ENCODE measurements at places on chromosomes 1 and 21.

GRCh38 chr1:6223617-6224016 lies 12.1 kb downstream of the ICMT start:
- no peak for DNase-seq

DNA sequence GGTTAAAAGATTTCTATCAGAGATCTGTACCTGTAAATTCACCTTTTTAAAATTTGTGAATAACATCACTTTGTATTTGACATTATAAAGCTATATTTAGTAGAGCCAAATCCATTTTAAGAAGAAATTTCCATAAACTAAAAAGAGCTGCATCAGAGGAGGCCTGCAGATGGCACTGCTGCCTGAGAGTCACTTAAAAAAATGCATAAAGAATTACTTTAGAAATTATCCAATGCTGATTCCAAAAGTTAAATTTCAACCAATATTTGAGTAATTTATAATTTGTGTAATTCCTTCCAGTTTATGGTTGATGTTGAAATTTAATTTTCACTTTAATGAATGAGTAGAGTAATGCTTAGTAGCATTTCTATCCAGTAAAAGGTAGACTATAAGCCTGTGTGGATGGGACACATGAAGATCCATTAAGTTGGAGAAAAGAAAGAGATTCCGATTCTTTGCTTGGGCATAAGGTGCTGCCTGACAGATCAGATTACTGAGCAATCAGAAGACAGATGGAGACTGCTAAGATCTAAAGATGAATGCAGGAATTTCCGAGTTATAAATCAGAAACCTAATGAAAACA lies 20.7 kb upstream of the RPE65 start:
- DNase-seq = peak; percentile 44

- DNase-seq = peak; percentile 57
These were observed 28.2 kb downstream of the BATF3 start for GRCh38 chr1:212671342-212672031.

DNA sequence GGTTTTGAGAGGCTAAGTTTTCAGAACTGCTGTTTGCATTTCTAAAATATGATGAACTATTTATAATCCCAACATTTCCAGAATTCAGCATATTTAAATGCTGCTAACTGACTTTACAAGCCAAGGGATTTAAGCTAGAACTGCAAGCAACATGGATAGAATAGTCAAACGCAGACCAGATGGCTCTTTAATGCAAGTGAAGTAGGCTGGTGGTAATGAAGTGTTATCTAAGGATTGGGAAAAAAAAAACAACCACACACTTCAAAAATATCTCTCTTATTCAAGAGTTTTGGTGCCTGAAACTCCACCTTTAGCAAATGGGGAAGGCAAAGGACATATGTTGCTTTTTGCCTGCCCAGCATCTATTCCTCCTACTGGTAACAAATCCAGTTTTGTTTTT lies 20.9 kb upstream of the SSX2IP start:
- DNase-seq = no peak

GRCh38 chr21:33362044-33362555 lies 37.3 kb downstream of the IFNAR1 start:
- DNase-seq = no peak

GRCh38 chr21:42956824-42957630 lies 17.3 kb upstream of the PKNOX1 start:
- no peak for DNase-seq

DNA sequence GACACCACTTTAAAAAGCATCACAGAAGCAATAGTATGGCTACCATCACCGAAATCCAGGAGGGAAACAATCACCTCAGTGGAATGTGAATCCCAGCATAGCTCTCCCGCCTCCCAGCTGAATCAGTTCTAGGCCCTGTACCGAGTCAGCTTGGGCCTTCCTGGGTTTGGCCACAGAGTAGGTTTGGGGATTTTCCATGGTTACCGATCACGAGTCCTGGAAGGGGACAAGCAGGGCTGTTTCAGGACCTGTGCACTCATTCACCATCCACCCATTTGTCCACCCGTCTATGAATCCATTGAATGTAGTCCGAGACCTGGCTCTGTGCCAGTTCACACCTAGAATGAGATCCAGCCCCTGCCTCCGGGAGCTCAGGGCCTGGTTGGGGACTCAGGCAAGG lies 94.2 kb downstream of the ARHGEF10L start:
- DNase-seq = no peak

GRCh38 chr1:7379441-7379971 lies 391.6 kb upstream of the VAMP3 start:
- DNase-seq = peak; percentile 75

DNA sequence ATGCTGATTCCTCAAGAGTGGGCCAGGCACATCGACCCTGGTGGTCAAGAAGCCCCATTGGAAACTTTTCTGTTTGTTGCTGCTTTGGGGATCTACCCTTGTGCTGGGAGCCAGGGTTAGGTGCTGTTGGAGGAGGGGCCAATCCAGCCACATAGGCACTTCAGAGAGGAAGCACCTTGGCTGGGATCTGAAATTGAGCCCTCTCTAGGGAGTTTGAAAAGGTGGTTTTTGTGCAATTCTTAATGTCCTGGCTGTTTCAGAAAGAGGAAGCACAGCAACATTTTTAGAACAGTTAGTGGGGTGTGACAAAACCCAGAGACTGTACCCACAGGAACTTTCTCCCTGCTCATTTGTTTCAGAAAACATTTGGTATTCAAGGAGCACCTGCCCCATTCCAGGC lies 17.2 kb upstream of the BEND5 start:
- no peak for DNase-seq

- peak; percentile 3 for DNase-seq
These were observed 332.8 kb upstream of the ZRANB2 start for GRCh38 chr1:71413441-71414175.

- DNase-seq = no peak
These were observed 7.1 kb downstream of the PSRC1 start for GRCh38 chr1:109275706-109276345.

- peak; percentile 19 for DNase-seq
These were observed at the start of gene CR2 for GRCh38 chr1:207454046-207454964. CR2 (plus strand) TSS chr1:207454328; CDS start chr1:207454419, 91 bp downstream.

DNA sequence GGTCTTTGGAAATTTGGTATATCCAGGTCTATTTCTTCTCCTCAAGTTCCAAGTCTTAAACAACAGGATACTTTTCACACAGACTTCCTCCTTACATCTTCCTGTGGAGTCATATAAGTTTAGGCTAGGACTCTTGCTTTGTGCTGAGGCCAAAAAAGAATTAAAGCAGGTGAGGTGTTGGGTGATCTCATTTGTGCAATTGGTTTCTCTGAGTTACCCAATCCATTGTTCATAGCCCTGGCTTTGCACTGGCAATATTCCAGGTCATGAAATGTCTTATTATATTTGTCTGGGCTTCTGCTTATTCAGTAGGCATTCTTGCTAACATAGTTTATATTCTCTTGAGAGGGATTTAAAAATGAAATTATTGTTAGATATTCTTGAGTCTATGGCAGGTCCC lies 14.1 kb upstream of the KIAA0040 start:
- no peak for DNase-seq

GRCh38 chr21:37878946-37879660 lies 37.2 kb downstream of the KCNJ6 start:
- no peak for DNase-seq

DNA sequence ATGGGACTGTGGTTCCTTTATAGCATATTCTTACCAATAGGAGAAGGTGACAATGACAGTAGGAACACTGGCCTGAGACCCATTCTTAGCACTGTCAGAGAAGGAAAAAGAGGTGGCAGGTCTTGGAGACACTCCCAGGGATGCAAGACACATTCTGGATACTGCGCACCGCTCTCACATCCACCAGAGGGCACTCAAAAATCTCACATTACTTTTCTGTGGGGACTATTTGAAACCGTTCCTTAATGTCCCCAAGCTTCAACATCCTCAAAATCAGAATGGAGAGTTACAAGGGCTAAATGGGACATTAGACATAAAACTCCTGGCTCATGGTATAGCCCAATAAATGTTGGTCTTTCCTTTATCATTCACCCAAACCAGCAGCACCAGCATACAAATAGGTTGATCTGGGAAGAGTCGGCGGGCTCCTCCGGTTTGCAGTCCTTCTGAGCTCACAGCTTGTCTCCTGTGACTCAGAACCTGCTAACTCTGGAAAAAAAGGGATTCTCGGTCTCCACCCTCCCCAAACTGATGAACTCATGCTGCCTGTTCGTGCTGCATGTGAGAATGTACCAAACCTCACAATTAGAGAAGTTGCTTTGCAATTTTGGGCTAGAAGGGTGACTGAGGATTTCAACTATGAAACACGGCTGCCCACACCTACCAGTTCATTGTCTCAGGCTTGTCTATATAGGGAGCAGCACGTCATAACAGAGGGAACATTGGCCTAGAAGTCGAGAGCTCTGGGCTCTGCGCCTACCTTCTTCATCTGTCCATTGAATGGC lies 40.2 kb downstream of the IL12RB2 start:
- DNase-seq = peak; percentile 78

DNA sequence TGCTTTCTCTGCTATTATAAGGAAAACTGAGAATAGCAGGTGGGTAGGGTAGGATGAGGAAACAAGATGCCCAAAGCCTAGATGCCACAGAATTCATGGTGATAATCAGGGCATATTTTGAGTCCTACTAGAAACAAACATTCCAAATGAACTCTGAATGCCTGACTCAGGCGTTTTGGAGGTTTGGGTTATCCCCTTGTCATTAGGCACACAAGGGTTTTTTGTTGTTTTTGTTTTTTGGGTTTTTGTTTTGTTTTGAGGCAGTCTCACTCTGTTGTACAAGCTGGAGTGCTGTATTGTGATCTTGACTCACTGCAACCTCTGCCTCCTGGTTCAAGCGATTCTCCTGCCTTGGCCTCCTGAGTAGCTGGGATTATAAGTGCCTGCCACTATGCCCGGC lies 19.2 kb downstream of the SYNC start:
- no peak for DNase-seq

GRCh38 chr1:22878626-22879025 lies 94.0 kb downstream of the LACTBL1 start:
- DNase-seq = no peak

DNA sequence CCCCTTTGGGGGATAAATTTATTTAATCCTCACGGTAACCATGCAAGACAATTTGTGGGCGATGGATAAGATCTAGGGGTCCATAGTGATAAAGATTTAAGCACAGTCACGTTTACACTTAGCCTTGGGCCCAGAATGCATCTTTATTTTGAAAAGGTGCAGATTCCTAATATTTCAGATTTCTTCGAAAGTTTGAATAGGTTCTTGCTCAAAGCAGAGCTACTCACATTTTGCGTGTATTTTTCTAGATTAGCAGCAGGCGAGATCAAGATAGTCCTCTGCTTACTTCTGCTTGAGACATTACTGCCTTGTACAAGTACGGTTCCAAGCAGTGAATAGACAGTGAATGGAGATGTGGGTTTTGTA lies 647 bp downstream of the TSEN15 start:
- peak; percentile 17 for DNase-seq

- DNase-seq = no peak
These were observed 3.4 kb upstream of the BCL2L15 start for GRCh38 chr1:113890816-113891215.

GRCh38 chr1:200692316-200692715 lies 22.6 kb upstream of the DDX59 start:
- DNase-seq = no peak

GRCh38 chr1:102661481-102661880 lies 446.8 kb downstream of the COL11A1 start:
- no peak for DNase-seq

GRCh38 chr1:108200687-108201051 lies 526 bp upstream of the SLC25A24 start:
- DNase-seq = peak; percentile 84

- peak; percentile 87 for DNase-seq
These were observed 79.8 kb downstream of the ST6GALNAC3 start for GRCh38 chr1:76154206-76154956.

DNA sequence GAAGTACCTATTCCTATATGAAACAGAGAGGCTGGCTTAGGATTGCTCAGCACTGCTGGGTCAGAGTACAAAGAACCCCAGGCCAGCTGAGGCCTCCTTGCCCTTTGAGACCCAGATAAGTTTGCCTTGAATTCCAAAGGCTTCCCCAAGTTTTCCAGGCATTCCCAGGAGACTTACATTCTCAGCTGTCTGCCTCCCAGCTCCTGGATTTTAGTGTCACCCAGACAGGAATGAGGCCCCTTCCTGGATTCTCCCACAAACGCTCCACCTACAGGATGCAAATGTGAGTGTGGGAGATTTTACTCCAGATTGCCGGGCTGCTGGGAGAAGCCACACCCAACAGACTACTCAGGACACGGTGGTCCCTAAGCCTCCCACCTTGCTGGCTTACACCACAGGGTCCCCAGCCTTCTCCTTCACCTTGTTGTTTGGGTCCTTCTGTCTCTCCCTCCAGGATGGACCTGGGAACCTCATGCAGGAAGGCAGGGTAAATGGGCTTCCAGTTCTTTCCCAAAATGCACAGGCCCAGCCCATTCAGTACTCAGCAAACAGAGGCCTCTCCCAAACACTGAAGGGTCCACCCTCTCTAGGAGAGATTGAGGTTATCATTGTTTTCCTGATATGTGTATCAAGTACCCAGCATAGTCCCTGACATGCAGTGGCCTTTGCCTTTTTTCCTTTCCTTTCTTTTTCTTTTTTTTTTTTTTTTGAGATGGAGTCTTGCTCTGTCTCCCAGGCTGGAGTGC lies 10.6 kb downstream of the RHBG start:
- DNase-seq = no peak

DNA sequence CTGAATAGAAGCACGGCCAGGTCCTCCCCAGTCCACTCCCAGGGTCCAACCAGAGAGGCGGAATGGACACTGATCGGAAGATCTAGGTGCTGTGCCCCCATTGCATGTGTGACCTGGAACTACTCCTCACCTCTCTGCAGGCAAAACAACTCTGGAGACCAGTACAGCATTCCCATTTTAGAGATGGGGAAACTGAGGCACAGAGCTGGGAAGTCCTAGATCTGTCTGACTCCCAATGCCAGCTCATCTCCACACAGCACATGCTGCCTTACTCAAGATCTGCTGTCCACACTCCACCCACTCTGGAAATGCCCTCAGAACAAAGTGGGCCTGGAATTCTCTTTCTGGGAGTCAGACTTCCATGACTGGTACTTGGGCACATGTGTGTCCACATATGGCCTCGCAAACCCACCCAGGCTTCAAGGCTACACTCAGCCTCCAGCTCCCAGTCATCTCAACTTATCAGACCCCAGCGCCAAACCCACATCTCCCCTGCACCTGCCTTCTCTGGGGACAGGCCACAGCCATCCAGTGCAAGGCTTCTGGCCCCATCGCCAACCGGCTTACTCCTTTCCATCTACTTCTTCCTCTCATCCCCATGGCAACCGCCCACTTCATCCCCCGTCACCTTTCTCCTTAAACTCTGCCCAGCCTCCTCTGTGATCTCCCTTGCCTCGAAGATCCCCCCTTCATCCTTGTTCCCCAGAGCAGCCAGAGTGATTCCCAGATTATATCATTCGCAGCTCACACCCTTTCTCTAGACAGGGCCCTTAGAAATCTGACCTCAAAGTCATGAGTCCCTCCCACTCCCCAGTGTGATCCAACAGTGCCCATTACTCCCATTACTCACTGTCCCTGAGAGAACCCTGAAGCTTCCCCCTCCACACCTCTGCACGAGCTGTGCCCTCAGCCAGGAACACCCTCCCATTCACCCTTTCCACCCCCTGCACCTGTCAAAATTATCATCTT lies 2.7 kb downstream of the COL8A2 start:
- DNase-seq = no peak

Measured in tongue (tissue), 3 donors.